ENCODE measurements at places on chromosomes 2 and 18.
A peak's percentile ranks its signal among the peaks of the same experiment; 100 is the strongest.

DNA sequence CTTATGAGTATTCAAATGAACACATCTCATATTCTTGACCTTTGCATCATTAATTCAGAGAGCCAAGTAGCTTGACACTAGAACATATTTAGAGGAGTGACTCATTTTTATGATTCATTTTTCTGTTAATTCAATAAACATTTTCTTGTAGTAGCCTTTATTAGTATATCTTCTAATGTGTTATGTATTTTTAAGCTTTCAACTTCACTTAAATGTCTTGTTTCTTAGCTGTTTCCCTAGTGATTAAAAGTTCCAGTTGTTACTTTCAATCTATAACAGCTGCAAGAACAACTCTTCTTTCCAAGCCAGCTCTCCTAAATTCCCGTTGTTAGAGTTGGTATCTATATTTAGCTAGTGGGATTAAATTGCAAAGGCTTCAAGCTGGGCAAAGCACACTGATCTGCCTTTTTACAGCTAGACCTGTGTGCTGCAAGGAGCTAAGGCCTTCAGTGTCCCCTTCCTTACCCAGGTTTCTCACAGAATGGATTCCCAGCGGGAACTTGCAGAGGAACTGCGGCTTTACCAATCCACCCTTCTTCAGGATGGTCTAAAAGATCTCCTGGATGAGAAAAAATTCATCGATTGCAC, at the start of gene KLHL41:
Gene KLHL41 (plus strand): TSS at position 405 of the 588 bp plus-strand sequence. CDS start 77 bp downstream, at position 482.
- peak; percentile 71 for DNase-seq

DNA sequence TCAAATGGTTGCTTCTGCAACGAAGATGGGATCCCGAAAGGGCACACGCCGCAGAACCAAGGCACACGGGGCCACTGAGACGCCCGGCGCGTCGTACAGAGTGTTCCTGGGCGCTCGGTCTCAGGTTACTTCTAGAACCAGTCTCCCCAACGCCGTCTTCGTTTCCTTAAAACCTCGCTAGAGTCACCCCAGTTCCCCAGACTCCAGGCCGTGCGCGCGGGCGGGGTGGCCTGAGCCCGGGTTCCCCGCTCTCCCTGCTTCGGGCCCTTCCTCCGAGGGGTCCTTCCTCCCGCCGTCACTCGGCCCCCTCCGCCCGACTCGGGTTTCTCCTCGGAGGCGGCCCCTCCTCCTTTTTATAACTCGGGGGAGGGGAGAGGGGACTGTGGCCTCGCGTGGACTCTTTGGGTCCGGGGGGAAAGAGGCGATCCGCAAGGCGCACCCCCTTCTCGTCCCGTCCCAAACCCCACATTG, 774 bp upstream of the FZD7 start:
- DNase-seq, result peak; percentile 37

DNA sequence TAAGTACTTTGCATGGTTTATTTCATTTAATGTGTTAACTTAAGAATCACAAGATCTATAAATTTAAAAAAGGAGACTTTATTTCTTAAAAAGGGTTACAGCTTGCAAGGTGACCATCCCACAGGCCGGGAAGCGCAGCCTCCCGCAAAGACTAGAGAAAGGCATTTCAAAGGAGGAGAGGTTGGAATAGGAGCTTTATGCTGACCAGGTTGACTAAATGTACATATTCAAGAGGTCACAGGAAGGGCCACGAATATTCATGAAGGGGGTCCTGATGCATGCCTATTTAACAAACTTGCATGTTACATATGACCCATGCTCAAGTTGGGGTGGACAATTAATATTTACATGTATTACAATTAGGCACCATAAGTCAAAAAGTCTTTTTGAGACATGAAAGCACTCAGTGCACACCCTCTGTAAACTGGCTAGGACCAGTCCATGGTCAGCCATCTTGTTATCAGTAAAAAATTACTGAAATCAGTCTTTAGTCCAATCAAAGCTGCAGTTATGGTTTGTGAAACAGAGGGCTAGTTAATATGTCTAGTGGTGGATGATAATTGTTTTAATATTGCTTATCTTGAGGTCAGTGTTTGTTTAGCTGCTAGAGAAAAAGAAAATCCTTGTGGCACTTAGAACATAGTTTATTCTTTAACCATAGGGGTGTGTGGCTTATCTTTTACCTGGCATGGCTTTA, 169.3 kb downstream of the KCNE4 start:
- DNase-seq, result no peak

DNA sequence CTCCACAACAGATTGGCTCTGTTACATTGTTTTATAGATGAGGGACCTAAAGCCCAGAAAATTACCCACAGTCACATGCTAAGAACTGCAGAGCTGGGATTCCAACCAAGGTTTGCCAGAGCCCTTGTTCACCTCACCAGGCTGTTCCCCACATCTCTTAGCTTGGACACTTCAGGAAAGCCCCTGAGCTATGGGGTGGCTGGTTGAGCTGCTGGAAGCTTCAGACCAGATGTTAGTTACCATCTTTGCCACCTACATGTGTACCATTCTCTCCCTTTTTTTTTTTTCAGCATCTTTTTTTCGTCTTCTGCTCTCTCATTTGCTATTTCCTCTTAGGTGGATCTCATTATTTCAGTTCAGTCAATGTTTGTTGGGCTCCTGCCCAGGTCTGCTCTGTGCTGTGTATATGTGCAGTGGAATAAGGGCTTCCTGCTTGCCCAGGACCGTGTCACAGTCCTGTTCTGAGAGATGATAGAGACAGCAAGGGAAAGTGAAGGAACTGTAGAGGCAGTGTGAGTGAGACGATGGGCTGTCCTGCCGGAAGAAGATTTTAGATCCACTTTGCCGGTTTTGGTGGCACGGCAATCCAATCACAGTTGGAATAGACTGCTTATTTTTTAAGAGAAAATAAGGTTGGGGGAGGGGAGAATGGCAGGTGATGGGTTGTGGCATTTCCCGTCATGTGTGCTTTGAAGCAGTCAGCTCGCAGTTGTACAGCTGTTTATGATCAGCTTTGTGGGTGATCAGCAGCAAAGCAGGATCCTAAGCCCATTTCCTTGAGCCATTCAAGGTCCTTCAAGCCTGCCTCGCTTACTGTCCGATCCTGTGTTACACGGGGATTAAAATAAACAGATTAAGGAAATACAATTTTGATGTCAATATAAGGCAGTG, 152.6 kb downstream of the RTN4 start:
- DNase-seq, result no peak

- DNase-seq, result no peak
Measured at GRCh38 chr2:82968358-82968757, 1490.7 kb downstream of the SUCLG1 start.

- DNase-seq, result peak; percentile 66
Measured at GRCh38 chr2:54455563-54456361, at the start of gene SPTBN1. TSS of gene SPTBN1 (plus strand) at chr2:54456327. CDS start at chr2:54526419, 70,092 bp downstream.

- DNase-seq, result no peak
Measured at GRCh38 chr18:55988537-55988936, 400.5 kb upstream of the TCF4 start.

- no peak for DNase-seq
Measured at GRCh38 chr2:177808984-177809809, 263.4 kb downstream of the PDE11A start.
